Left ventricle myocardium inferior (tissue), 1 donor: ENCODE measurements at places on chromosomes 6 and 20.

GRCh38 chr6:34618430-34619182 lies 62.5 kb upstream of the SPDEF start:
- no peak for DNase-seq

- DNase-seq: no peak
Measured at GRCh38 chr6:168746013-168746412, 305.0 kb downstream of the SMOC2 start.

- DNase-seq: no peak
Measured at GRCh38 chr6:3221578-3221977, 5.9 kb downstream of the TUBB2B start.

DNA sequence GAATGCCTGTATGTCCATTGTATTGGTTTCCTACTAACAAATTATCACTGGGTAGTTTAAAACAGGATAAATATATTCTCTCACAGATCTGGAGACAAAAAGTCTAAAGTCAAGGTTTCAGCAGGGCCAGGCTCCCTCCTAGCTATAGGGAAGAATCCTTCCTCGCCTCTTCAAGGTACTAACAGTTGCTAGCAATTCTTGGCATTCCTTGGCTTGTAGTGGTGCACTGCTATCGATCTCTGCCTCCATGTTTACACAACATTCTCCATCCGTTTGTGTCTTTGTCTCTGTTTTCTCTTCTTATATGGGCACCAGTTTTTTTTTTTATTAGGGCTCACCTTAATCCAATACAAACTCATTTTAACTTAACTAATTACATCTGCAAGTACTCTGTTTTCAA lies 48.9 kb downstream of the OR2B6 start:
- DNase-seq: no peak

GRCh38 chr6:27518881-27519795 lies 46.2 kb upstream of the ZNF184 start:
- peak; percentile 33 for DNase-seq

DNA sequence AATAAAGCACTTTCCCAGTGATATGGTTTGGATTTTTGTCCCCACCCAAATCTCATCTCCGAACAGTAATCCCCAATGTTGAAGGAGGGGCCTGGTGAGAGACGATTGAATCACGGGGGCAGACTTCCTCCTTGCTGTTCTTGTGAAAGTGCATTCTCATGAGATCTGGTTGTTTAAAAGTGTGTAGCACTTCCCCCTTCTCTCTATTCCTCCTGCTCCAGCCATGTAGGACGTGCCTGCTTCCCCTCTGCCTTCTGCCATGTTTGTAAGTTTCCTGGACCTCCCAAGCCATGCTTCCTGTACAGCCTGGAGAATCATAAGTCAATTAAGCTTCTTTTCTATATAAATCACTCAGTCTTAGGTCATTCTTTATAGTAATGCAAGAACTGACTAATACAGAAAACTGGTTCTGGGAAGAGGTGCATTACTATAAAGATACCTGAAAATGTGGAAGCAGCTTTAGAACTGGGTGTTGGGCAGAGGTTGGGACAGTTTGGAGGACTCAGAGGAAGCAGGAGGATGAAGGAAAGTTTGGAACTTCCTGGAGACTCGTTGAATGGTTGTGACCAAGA lies 7.4 kb downstream of the EPM2A start:
- no peak for DNase-seq

DNA sequence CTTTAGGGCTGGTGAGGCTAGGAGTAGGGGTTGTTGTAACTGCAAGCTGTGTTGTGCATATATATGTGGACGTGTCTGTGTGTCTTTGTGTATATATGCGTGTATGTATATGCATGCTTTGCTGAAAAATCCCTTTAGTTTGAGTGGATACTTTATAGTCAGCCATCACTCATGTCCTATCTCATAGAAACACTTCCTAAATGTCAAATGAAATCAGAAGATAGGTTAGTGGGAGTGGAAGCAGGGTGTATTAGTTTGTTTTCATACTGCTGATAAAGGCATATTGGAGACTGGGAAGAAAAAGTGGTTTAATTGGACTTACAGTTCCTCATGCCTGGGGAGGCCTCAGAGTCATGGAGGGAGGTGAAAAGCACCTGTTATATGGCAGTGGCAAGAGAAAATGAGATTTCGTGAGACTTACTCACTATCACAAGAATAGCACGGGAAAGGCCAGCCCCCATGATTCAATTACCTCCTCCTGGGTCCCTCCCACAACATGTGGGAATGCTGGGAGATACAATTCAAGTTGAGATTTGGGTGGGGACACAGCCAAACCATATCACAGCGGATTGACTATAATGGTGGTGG lies 131.1 kb downstream of the JARID2 start:
- DNase-seq: no peak

DNA sequence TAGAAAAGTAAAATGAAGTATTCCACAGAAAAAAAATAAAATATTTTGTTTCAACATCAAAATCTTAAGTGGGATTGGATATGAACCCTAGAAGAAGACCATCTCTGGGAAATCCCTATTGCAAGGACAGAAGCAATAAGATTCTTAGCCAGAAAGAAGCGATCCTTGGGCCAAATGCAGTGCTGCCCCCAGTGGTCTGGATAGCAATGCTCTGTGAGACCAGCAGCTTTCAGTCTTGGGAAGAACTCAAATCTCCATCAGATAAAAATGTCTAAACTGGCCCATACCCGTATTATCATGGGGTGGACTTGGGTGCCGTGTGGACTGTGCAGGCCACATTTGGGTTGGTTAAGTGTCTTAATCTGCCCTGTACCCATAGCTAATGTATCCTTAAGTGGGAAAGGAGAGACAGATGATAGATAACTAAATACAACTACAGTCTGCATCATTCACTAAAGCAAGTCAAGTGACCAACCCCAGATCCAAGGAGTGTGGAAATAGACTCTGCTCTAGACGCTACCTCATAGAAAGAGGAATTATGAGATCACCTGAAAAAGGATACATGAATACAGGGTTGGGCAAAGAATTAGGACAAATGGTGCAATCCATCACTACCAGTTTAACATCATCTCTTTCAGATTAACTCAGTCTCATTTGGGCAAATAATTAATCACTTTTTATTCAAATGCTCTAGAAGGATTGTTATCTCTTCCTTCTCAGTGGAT lies 38.9 kb upstream of the SNAP25 start:
- no peak for DNase-seq

- DNase-seq: no peak
Measured at GRCh38 chr6:484746-485145, 93.2 kb downstream of the IRF4 start.

DNA sequence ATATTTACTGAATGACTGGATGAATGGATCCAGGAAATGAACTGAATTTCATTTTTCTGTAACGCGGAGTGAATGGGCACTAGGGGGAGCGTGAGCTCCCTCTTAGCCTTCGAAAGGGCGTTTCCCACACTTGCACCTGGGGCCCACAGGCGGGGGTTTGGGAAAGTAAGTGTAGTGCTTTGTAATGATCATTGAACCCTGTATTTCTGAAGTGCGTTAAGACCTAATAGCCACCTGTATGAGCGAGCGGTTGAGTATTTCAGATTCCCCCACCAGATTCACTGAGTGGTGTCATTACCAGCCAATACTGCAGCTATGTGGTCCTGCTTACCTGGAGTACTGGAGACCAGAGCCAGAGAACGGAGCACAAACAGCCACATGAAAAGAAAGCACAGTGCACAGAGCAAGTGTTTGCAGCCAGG lies 10.5 kb downstream of the SYTL3 start:
- DNase-seq: no peak
